NCI-H1417 treated with DMSO at 0.1 percent for 48 hours (cell line): ENCODE measurements at places on chromosomes 6 and 20.

- no peak for DNase-seq
Measured at GRCh38 chr6:167805349-167806060, 21.2 kb upstream of the AFDN start.

- DNase-seq: no peak
Measured at GRCh38 chr6:71107911-71108420, 151.1 kb upstream of the B3GAT2 start.

DNA sequence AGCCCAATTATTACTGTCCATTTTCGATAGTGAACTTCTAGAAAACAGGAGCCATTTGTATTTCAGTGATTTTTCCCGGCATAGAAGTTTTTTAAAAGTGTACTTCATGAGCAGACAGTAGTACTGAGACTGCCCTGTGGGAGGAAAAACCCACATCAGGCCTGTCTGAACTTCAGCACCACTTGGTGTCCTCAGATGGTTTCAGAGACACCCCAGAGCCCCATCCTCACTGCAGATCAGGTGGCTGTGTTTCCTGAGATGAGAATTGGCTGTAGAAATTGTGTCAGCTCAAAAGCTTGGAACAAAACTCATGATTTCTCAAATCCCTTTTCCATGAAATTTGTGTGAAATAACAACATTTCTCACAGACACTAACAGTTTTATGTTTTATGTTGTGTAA lies 110.0 kb upstream of the RIN2 start:
- DNase-seq: no peak

DNA sequence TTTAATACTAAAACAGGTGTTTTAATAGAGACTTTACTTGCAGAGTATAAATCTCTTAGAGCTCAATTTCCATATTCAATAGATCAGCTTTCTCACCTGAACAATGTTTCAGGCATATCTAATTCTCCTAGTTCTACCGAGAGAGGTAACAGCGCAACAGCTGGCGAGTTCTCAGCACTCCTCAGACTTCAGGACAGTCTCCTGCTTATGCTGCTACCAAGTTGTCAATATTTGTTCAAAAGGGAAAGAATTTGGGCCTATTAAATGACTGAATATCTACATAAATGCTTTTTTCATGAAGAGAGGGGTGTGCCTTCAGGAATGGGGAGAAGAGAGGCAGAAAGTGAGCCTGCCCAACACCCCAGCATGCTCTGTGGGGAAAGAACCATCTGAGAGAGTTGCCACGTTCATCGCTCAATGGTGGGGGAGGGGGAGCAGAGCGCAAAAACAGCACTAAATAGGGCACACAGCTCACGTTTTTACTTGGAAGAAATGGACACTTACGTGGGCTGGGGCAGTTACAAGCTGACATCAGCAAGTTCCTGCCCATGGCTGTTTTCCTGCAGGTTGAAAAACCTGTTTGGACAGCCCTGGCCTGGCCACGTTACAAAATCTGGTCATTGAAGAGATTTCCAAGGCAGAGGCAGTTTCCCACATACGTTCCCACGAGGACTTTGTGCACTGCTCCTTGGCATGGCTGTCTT lies 38.0 kb downstream of the EZR start:
- DNase-seq: no peak

- no peak for DNase-seq
Measured at GRCh38 chr6:170269846-170270541, 20.9 kb downstream of the DLL1 start.

DNA sequence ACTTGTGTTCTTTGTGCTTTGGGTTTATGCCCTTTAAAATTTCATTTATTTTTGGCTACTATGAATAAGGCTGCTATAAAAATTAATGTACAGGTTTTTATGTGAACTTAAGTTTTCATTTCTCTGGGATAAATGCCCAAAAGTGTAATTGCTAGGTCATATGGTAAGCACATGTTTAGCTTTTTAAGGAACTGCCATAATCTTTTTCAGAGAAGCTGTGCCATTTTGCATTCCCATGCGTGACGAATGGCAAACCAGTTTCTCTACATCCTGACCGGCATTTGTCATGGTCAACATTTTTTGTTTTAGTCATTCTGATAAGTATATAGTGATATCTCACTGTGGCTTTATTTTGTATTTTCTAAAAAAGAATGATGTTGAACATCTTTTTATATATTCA lies 236.0 kb upstream of the SGK1 start:
- DNase-seq: no peak

- no peak for DNase-seq
Measured at GRCh38 chr6:79403563-79403962, 133.7 kb downstream of the LCA5 start.

DNA sequence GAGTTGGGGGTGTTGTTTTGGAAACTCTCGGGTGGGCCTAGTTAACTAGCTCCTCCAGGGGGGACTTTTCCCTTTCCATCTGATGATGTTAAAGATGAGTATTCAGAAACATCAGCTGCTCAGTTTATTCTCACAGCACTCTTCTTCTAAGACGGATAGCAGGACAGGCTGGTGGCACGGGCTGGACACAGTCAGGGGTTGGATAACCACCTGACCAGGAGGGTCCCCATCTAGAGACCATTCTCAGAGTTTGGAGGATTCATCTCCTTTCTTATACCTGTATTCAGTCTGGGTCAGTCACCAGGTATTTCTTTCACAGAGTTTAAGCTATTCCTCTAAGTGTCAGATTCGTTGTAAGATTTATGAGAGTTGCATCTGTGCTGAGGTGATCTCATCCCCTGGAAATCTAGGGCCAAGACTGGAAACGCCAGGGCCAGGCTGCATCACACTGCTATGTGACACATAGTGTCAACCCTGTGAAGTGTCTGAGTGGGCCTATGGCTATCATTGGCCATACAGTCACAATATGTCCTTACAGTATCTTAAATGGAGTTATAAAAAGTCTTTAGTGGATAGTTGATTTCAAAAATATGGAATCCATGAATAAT lies 111.7 kb downstream of the FAM50B start:
- DNase-seq: no peak

- no peak for DNase-seq
Measured at GRCh38 chr6:88629838-88630494, 333.5 kb downstream of the RNGTT start.

GRCh38 chr20:63498960-63499337 lies at the start of gene EEF1A2:
EEF1A2 (minus strand) TSS chr20:63499083; CDS start chr20:63497763, 1,320 bp downstream.
- DNase-seq: no peak

DNA sequence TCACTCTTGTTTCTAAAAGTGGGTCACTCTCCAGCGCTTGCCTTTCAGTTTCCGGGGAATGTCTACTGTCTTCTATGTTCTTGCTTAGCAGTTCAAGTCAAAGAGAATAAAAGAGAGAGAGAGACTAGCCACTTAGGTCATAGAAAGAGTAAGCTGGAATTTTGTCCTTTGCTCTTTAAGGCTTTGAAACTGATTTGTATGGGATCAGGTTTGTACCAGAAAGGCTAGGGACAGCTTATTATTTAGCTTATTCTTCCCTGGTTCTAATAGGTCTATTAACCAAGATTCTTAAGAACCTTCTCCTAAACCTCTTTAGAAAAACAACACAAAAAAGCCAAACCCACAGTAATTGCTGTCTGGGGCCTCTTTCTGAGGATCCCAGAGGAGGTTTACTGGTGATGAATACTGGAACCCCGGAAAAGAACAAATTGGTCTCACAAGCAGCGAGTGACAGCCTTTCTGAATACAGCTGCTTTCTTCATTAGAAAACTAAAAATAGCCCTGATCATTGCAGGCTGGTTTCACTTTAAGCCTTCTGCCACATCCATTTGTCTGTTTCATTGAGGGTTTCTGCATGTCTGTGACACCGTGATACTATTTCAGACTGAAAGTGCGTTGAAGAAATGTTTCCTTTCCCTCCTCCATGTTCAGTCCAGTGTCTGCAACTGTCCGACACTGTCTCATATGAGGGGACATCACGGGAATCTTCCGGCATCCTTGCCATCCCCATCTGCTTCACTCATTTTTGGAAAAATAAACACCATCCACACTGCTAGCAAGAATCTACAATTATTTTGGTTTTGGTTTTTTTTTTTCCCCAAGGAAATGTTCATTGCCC lies 75.1 kb upstream of the ATXN1 start:
- no peak for DNase-seq

DNA sequence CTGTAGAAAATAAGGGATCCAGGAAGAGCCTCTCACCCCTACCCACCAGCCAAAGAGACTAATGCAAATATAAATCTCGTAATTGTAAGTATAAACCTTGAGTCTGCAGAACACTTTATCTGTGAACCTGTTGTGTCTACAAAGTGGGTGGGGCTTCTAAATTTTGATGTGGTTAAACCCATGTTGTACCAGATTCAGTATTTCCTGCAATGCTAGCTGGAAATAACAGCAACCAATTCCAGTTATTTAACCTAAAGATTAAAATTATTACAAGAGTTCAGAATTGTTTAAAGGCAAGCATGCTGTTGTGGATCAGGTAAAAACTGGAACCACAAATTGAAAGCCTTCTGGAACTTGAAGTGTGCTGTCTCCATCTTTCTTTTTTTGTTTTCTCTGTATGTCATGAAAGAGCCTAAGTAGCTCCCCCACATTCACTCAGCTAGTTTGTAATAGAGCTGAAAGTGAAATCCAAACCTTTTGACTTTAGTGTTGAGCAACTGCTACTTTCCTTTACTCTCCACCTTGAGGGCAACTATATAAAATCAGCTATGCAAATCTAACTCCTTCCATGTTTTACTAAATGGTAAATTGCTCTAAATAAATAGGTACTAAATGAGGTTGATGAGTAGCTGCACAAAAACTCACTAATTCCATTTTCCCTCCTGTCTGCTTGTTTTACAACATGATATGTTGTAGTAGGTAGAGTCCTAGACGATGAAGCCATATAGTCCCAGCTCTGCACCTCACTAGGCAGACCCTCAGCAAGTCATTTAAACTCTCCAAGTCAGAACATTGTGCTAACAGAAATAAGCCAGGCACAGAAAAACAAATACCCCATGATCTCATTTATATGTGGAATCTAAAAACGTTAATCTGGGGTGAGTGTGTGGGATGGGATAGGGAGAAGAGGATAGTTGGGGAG lies 17.9 kb upstream of the THEMIS start:
- no peak for DNase-seq

- DNase-seq: no peak
Measured at GRCh38 chr6:6998194-6998569, 109.6 kb upstream of the RREB1 start.

DNA sequence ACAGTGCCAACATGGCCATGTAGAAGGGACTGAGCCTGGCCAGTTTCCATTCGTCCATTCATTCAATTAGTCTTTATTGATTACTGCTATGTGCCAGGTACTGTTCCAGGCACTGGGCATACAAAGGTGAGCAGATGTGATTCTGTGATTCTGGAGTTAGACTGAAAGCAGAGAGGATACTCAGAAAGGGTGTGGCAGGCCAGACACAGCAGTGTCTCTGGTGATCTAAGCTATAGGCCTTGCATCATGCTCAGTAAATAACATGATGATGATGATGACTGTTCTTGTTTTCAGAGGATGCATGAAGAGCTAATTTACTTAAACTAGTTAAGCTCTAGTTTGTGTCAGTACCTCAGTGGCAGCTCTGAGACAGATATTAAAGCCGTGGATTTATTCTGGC lies 31.4 kb upstream of the FUCA2 start:
- no peak for DNase-seq

- DNase-seq: no peak
Measured at GRCh38 chr6:131112249-131112648, 23.0 kb upstream of the AKAP7 start.

- DNase-seq: no peak
Measured at GRCh38 chr20:38260025-38260377, 534 bp downstream of the KIAA1755 start.

- no peak for DNase-seq
Measured at GRCh38 chr6:167093922-167094432, 28.9 kb upstream of the CCR6 start.

DNA sequence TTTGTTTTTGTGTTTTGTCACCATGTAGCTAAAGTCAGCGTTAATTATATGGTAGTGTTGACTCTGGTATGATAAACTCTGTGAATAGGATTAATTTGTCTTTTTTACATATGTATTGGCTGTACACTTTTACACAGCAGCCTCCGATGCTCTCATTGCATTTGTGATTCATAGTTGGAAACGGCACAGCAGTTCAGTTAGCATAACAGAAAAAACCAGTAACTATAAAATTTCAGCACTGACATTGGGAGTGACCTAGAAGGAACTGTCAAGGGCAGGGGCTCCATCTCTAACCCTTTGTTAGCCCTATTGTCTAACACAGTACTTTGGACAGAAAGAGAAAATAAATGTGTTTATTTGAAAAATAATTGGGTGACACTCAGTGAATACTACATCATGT lies 5.6 kb upstream of the BEND6 start:
- no peak for DNase-seq

DNA sequence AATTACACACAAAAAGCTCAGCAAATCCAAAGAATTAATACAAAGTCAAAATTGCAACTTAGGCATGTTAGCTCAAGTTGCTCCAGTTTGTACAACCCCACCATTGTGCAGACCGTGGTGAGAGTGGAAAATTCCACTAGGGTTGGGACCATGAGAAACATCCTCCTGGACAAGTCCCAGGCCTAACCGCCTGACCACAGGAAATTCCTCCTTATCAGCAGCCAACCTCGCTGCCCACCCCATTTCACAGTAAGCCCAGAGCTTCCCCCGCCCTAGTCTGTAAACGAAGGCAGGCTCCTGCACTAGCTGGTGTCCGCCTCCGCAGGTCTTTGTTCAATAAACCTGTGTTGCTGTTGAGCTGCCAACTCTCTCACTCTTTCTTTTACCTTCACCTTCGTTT lies 1023.3 kb downstream of the EYS start:
- no peak for DNase-seq

DNA sequence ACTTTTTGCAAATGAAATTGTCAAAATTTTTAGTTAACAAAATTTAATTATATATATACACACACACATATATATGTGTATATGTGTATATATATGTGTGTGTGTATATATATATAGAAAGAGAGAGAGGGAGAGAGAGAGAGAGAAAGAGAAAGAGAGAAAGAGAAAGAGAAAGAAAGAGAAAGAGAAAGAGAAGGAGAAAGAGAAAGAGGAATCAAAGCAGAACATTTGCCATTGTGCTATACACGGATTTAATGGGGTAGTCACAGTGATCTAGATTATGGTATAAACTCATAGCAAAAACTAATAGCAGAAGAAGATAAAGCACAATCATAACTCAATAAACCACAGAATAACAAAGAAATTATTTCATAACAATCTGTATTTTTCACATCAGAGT lies 126.7 kb downstream of the DST start:
- DNase-seq: no peak

DNA sequence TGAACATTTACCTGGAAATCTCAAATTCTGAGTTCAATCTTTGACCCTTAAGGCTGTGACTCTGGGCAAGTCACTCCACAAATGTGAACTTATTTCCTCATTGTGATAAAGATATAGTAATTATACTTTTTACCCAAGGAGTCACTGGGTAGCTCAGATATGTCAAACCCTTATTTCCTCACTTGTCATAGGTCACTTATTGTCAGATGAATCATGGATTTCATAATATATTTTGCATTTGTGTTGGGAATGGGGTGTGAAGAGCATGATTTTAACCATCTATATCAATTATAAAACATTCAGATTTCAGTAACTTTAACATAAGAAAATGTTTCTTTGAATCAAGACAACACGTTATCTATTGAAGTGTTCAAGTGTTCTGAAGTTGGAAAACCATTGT lies 3.7 kb upstream of the CARMIL1 start:
- DNase-seq: no peak
